ENCODE measurements at places on chromosomes 2 and 18.

DNA sequence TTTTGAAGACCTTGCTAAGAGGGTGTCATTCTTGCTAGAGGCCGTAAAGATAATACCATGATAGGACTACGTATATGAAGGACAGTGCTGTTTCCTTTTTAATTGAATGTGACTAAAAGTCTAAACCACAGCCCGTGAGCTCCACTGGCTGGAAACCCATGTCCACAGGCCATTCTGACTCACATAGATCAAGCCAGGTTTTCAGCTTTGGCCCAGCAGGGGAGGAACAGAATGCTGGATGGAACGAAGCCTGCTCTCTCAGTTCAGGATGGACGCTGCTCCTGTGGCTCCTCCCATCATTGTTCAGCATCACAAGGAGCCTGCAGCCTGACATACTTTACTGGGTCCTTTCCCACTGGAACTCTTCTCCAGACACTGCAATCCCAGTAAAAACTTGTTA lies 47.6 kb downstream of the ALPK2 start:
- H3K27ac ChIP-seq = no peak overlapping the region
- H3K36me3 ChIP-seq = no peaks in the 10 kb centered on the region
- H3K27me3 ChIP-seq = peaks cover 30% of the 10 kb centered on the region
- peaks cover 9% of the 10 kb centered on the region for H3K4me1 ChIP-seq
- no peak overlapping the region for H3K4me3 ChIP-seq
- no peak for DNase-seq

GRCh38 chr2:189488008-189488310 lies 46.7 kb downstream of the WDR75 start:
- no peak overlapping the region for H3K27ac ChIP-seq
- H3K4me3 ChIP-seq = no peak overlapping the region
- peaks cover 2% of the 10 kb centered on the region for H3K4me1 ChIP-seq
- H3K36me3 ChIP-seq = no peaks in the 10 kb centered on the region
- DNase-seq = no peak

DNA sequence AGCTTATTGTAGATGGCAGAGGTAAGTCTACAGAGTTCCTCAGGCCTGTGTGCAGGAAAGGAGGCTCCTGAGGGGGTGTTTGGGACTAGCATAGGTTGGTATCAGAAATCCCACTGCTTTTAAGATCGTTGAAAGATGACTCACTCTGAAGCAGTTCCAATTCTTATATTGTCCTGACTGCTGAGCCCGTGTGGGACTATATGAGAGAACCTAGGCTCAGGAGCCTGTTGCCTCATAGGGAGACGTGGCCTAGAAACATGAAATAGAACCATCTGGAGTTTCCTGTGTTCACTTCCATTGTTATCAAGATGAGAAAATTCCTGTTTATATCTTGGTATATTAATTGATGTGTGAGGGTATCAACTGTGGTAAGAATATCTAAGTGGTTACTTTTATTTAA lies 5.7 kb downstream of the CCT7 start:
- H3K27ac ChIP-seq = no peak overlapping the region
- DNase-seq = no peak
- H3K27me3 ChIP-seq = no peaks in the 10 kb centered on the region
- peaks cover 8% of the 10 kb centered on the region for H3K4me1 ChIP-seq
- peaks cover 5% of the 10 kb centered on the region for H3K36me3 ChIP-seq
- no peak overlapping the region for H3K4me3 ChIP-seq

DNA sequence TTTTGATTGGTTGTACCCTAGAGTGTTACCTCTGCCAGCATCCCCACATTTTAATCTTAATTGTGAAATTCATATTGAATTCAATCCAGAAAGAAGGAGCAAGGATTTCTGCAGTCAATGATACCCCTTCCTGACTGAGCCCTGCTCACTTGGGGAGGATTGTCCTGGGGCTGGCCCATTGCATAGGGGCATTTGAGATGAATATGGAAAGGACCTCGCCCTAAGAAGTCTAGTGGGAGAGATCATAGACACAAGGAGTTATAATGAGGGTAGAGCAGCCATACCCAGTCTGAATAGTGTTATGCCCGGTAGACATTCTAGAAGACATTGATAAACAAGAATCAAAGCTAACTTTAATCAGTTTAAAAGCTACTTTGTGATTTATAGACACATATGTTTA lies 53.8 kb downstream of the CRIM1 start:
- H3K27me3 ChIP-seq = no peaks in the 10 kb centered on the region
- no peak overlapping the region for H3K4me3 ChIP-seq
- no peak overlapping the region for H3K27ac ChIP-seq
- peaks cover 8% of the 10 kb centered on the region for H3K4me1 ChIP-seq
- H3K36me3 ChIP-seq = no peaks in the 10 kb centered on the region

GRCh38 chr2:126880817-126881216 lies 17.9 kb upstream of the TEX51 start:
- H3K36me3 ChIP-seq = no peaks in the 10 kb centered on the region
- no peak overlapping the region for H3K27ac ChIP-seq
- H3K4me1 ChIP-seq = no peaks in the 10 kb centered on the region

DNA sequence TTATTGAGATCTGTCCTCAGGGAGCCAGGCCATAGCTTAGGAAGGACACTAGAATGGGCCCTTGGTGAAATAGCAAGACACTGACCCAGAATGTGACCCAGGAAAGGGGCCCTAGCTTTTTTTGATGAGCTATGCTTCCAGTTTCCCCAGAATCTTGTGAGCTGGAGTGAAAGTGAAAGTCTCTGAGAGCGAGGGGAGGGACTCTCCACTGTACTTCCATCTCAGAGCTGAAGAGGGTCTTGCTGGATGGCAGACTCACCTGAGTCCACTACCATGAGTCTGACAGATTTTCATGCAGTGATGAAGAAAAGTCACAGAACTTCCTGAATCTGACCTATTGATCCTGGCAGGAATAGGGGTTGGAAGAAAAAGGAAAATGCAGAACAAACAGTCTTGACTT lies 3.1 kb downstream of the ARHGAP25 start:
- DNase-seq = no peak
- no peak overlapping the region for H3K27ac ChIP-seq
- H3K4me1 ChIP-seq = peaks cover 2% of the 10 kb centered on the region
- peaks cover 4% of the 10 kb centered on the region for H3K27me3 ChIP-seq
- no peak overlapping the region for H3K4me3 ChIP-seq
- no peaks in the 10 kb centered on the region for H3K36me3 ChIP-seq

GRCh38 chr2:97910403-97911205 lies 85.1 kb downstream of the TMEM131 start:
- no peaks in the 10 kb centered on the region for H3K27me3 ChIP-seq
- H3K36me3 ChIP-seq = peaks cover 25% of the 10 kb centered on the region
- no peak for DNase-seq
- H3K4me1 ChIP-seq = peaks cover 8% of the 10 kb centered on the region
- no peak overlapping the region for H3K4me3 ChIP-seq

- peaks cover 34% of the 10 kb centered on the region for H3K36me3 ChIP-seq
- no peak for DNase-seq
- peaks cover 4% of the 10 kb centered on the region for H3K4me1 ChIP-seq
- no peak overlapping the region for H3K27ac ChIP-seq
Measured at GRCh38 chr2:66649006-66649405, 214.1 kb downstream of the MEIS1 start.
